ENCODE measurements at places on chromosomes 16 and 17.

GRCh38 chr16:11759997-11760396, 17.3 kb upstream of the TXNDC11 start:
- no peak for DNase-seq

DNA sequence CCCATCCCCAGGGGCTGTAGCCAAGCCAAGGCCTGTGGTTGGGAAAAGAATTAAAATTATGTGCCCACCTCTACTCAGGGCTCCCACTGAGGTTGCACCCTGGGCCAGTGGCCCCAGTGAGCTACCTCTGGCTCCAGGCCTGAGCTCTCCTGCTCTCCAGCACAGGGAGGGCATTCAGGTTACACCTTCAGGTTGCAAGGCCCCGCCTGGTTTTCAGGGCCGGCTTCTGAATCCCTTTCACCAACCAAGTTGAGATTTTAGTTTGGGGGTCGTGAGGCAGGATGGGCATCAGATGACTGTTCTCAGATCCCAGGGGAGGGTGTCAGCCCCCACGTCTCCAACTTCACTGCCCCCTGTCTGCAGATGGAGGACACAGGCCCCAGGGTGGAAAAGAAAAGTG, 8.0 kb upstream of the KATNB1 start:
- DNase-seq: no peak

DNA sequence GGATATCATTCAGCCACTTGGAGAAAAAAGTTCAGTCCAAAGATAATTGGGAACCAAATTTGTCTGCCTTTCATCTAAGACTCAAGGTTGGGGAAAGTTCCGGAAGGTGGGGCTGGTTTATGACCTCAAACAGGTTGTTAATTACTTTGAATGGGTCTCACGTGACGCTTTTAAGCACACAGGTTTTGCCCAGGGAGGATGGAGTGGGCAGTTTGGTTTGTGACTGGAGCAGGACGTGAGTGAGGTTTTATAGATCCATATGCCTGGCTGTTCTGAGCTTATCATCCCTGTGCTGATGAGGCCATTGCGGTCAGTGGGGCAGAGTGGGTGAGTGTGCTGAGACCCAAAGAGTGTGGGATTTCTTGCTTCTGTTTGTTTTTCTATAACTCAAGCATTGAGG, 38.7 kb upstream of the GPRC5B start:
- no peak for DNase-seq

GRCh38 chr17:77143306-77143705, 2.5 kb downstream of the SEC14L1 start:
- no peak for DNase-seq

GRCh38 chr17:77424585-77425344, 284.0 kb downstream of the SEC14L1 start:
- DNase-seq: no peak

- no peak for DNase-seq
Observed at GRCh38 chr17:35192708-35193107, 1.5 kb downstream of the SLC35G3 start.

- no peak for DNase-seq
Observed at GRCh38 chr17:17856386-17856785, 19.6 kb upstream of the SREBF1 start.

DNA sequence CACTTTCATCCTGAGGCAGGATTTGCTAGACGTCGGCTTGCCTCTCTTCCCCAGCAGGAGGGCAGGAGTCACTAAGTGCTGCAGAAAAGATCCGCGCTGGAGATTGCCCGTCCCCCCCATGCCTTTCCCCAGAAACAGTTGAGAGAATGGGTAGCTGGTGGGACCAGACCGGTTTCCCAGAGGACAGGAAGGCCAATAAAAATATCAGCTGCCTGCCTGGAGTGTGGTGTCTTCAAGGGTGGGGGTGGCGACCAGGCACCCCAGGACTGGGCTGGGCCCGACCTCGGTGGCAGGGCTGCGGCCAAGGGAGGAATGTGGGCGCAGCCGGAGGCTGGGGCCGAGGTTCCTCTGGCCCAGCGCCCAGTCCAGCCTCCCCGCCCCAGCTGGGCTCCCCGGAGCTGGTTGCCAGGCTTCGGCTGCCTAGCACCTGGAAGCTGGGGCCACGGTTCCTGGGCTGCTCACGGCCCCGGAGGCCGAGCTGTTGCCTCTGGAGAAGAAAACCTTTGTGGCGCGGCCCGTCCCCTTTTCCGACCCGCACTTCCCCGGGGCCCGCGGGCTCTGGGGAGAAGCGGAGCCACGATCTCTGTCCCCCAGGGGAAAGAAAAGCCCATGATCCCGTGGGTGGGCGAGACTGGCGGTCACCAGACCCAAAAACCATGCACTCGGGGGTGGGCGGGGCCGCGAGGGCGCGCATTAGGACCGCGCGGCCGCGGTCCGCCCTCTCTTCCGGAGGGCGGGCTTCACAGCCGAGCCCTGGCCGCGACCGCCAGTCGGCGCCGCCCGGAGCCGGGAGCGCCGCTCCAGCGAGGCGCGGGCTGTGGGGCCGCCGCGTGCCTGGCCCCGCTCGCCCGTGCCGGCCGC, at the start of gene TRAF4:
TRAF4 (plus strand) TSS at position 769 of the 861 bp plus-strand sequence. CDS start 102 bp downstream, outside the sequence.
- DNase-seq: peak; percentile 70

- peak; percentile 20 for DNase-seq
Observed at GRCh38 chr16:29811896-29812665, at the start of gene PRRT2. PRRT2 (plus strand) TSS chr16:29812193; CDS start chr16:29813055, 862 bp downstream.

DNA sequence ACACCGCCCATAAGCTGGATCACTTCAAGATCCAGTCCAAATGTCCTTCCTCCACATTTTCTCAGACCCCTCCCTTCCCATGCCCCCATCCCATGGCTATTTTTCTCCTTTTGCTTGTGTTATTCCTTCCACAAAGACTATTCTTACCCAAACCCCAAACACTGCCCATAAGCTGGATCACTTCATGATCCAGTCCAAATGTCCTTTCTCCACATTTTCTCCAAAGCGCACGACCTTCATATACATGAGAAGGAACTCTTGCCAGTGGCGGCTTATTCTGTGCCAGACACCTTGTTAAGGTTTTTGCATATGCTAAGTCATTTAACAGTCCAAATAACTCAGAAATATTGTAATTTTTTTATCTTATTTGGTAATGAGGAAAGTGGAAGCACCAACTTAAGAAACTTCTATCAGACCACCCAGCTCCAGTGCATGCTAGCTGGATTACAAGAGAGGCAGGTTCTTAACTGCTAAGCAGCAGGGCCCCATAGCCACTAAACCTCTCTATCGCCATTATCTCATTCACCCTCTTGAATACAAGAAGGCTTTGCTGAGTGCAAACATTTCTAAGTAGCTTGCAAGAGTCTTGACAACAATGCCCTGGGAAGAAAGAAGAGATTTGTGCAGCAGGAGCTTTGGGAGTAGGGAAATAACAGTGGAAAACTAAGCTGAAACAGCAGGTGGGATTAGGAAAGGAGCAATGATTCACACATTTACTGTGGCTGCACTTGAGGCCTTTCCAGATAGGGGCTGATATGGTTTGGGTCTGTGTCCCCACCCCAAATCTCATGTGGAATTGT, 428.2 kb upstream of the MAF start:
- DNase-seq: no peak

GRCh38 chr17:72832306-72832705, 260.2 kb downstream of the SLC39A11 start:
- no peak for DNase-seq

DNA sequence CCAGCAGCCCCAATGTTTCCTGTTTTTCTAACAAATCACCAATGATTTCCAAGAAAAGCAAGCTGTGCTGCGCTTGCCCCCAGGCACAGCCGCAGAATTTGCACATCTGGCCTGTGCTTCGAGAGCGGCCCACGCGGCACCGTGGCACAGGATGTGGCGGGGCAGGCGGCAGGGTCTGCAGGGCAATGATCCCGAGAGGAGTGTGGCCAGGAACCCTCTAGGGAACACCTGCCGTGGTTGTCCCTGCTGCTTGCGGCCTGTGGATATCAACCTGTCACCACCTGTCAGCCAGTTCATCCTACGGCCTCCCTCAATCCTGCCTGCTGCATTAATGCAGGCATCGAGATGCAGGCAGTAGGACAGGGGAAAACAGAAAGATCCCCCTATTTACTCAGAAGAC, 24.0 kb downstream of the PIK3R5 start:
- DNase-seq: no peak

DNA sequence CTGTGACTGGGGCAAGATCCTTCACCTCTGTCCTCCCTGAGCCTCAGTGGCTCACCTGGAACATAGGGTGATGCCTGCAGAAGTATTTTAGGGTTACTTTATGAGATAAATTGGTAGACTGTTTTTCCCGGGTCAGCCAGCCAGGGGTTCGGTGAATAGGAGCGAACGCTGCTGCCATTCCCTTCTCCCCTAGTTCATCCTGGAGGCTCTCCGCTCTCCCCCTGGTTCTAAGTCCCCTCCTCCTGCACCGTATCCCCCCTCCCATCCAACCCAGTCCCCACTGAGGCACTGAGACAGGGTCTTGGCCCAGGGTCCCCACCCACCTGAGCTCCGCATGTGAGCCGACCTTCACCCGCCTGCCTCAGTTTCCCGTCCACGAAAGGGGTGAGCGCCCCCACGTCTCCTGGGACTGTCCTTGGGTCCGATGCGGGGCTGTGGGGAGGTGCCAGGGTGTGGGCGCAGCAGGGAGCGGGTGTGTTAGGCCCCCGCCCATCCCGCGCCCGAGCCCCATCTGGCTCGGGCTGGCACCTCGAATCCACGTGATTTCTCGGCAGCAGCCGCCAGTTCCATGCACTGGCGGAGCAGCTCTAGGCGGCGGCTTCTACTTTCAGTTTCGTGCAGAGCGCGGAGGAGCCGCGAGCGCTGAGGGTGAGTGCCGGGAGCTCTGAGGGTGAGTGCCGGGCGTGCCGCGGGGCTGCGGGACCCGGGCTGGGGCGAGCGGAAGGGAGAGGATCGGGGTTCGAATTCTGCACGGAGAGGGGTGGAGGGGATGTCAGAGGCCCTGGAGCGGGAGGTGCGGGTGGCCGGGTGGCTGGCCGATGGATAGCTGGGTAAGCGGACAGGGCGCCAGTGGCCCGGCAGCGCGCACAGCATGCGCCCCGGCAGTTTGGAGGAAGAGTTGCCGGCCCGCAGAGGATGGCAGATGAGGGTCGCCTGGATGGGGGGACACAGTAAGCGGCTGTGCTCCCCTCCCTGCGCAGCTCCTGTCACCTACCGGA, at the start of gene NLRC5:
NLRC5 (plus strand) TSS at position 610 of the 998 bp plus-strand sequence. CDS start 31,156 bp downstream, outside the sequence.
- DNase-seq: peak; percentile 71

DNA sequence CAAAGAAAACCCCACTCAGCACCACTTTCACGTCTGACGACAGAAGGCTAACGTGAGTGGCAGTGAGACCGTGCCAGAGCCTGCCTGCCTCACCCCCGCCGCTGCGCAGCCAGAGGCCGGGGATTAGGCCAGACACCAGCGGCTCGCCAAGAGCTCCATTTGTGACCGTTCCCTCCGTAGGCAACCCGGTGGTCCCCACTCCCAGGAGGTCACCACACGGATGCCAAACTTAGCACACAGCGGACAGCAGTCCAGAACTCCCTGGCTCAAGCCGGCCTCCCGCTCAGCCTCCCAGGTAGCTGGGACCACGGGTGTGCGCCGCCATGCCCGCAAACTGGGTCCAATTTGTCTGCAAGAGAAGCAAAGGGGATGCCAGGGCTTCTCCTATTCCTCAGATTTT, 104.6 kb downstream of the ANKRD11 start:
- no peak for DNase-seq

GRCh38 chr16:69277413-69277812, 33.7 kb upstream of the VPS4A start:
- DNase-seq: no peak

DNA sequence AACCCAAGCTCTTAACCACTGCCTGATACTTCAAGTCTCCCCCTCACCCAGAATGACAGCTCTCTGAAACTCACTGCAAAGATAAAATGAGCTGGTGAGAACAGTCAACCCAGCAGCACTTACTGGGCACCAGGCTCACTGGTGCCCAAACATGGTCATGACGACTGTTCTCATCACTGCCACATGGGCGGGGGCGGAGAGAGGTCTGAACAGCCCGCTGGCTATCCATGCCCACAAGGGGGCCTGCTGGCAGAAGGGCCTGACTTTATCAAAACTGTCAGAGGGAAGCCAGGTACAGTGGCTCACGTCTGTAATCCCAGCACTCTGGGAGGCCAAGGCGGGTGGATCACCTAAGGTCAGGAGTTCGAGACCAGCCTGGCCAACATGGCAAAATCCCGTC, 4.0 kb downstream of the MYBBP1A start:
- no peak for DNase-seq
